Smooth muscle cell of bladder (primary cell): ENCODE measurements at places on chromosomes 1 and 21. TPM values are rescaled to one million over a fixed set of nuclear protein-coding genes. Genes with fewer than 3 reads are reported as not detected.

The KCNE1 gene
- total RNA-seq, result 0.55 and 0.85 TPM in 2 replicates

The GPR37L1 gene
- under 0.01 TPM in 1 of 2 replicates, not detected in the other for total RNA-seq

The MROH9 gene
- 0.09 TPM in 1 of 2 replicates, not detected in the other for total RNA-seq

The CA6 gene
- total RNA-seq, result not detected in 2 replicates

The LRRIQ3 gene
- total RNA-seq, result 1.1 TPM in 2 replicates

The CLCNKA gene
- total RNA-seq, result 0.09 TPM in 1 of 2 replicates, not detected in the other

The EPHA10 gene
- total RNA-seq, result 0.14 TPM in 1 of 2 replicates, not detected in the other

The TEX38 gene
- total RNA-seq, result not detected in 2 replicates

The PROK1 gene
- 0.14 TPM in 1 of 2 replicates, not detected in the other for total RNA-seq

The UMODL1 gene
- total RNA-seq, result 0.09 and 0.14 TPM in 2 replicates

The DTL gene
- 0.92 and 1.4 TPM in 2 replicates for total RNA-seq

The OR10K2 gene
- total RNA-seq, result not detected in 2 replicates

The GJB3 gene
- not detected in 2 replicates for total RNA-seq

The CD1D gene
- total RNA-seq, result 5.3 and 8.0 TPM in 2 replicates

The FCRL6 gene
- total RNA-seq, result not detected in 2 replicates

The FAM151A gene
- not detected in 2 replicates for total RNA-seq

The FMO3 gene
- total RNA-seq, result 0.37 and 0.57 TPM in 2 replicates

The CFAP298 gene
- 18.5 and 22.2 TPM in 2 replicates for total RNA-seq

The SGIP1 gene
- total RNA-seq, result 21.0 and 46.8 TPM in 2 replicates

The PKP1 gene
- under 0.01 TPM in 2 replicates for total RNA-seq

The LINGO4 gene
- not detected in 2 replicates for total RNA-seq

The AMPD1 gene
- total RNA-seq, result not detected in 2 replicates

The FMO1 gene
- 0.14 and 0.37 TPM in 2 replicates for total RNA-seq
